NCI-H2029 treated with DMSO at 0.1 percent for 48 hours (cell line): ENCODE measurements at places on chromosomes 1 and 21.
A peak's percentile ranks its signal among the peaks of the same experiment; 100 is the strongest.

DNA sequence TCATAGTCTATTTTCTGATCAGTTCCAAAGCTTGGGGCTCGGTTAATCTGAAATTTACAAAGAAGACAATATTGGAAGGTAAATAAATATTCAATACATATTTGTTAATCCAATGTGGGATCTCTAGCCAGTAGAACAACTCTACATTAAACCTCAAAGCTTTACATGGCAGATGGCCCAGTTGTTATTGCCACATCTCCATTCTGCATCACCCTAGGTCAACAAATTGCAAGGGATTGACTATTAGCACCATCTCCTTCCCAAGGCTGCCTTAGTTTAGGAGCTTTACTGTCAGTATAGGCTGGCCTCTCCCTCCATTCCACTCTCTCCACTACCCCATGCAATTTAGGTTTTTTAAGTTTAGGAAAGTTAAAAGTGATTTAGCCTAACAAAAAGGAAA lies 69.7 kb downstream of the TTLL7 start:
- peak; percentile 8 for DNase-seq

DNA sequence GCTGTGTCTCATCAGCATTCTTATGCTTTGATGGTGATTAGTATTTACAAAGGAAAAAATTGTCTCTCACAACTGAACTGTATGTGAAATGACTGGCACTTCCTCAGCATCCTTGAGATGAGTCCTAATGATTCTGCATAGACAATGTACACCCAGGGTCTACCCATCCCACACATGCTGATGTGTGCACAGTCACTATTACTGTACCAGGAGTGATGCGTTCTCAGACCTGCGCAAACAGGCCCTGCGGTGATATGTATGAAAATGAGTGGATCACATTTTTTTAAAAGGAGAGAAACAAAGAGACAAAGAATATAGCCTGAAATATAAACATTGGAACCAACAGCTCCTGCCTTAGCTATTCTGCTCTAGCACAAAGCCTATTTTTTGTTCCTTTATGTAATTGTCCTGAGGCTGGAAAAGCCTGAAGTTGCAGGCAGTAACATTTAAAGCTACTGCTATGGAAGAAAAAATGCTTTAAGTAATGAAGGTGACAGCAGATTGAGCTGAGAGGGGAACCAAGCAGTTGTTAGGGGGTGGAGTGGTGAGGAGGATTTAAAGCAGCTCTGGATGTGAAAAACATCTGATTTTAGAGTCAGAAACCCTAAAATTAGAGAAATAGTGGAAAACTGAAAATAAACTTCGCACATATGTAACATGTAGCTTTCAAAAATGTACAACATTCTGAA lies 5.5 kb downstream of the RCAN1 start:
- DNase-seq, result no peak

GRCh38 chr21:45723049-45723958 lies 79.8 kb downstream of the PCBP3 start:
- DNase-seq, result no peak

GRCh38 chr1:163608979-163609378 lies 287.2 kb downstream of the NUF2 start:
- no peak for DNase-seq

- DNase-seq, result no peak
These were observed 838.8 kb downstream of the KCNT2 start for GRCh38 chr1:195769461-195769860.

DNA sequence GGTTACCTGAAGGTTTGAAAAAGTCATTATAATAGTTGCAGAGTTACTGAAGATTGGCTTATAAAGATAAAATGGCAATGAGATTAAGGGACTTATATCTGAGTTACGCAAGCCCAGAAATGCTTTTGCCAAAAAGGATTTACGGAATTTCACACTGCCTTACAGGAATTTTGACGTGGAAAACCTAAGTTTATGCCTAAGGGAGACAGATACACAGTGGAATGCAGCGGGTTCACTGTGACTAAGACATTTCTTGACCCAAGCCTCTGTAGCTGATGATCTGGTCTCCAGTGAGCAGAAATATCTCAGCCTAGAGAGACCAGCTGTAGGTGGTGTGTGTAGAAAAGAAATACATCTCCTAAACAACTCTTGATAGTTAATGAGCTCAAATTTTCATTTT lies 10.1 kb upstream of the EXO1 start:
- DNase-seq, result no peak

GRCh38 chr1:51506537-51506936 lies 12.5 kb downstream of the EPS15 start:
- DNase-seq, result no peak

- no peak for DNase-seq
These were observed 734 bp downstream of the MED18 start for GRCh38 chr1:28329395-28330153.

GRCh38 chr1:67755619-67756018 lies 70.6 kb downstream of the GADD45A start:
- DNase-seq, result peak; percentile 95

GRCh38 chr1:100730130-100730529 lies 10.6 kb downstream of the VCAM1 start:
- DNase-seq, result no peak

DNA sequence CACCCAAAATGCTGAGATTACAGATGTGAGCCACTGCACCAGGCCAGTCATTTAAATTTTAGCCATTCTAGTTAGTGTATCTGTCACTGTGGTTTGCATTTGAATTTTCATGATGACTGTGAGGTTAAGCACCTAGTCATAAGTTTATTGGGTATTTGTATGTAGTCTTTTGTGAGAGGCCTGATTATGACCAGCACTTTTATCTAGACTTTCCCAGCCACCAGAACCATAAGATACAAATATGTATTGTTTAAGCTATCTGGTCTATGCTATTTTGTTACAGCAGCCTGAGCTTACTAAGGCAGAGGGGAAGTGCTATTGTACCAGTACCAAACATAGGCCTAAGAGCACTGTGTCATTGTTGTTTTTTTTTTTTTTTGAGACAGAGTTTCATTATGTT lies 19.9 kb upstream of the DNAJC6 start:
- no peak for DNase-seq

GRCh38 chr1:54287176-54287650 lies 87.2 kb downstream of the MRPL37 start:
- DNase-seq, result peak; percentile 83

DNA sequence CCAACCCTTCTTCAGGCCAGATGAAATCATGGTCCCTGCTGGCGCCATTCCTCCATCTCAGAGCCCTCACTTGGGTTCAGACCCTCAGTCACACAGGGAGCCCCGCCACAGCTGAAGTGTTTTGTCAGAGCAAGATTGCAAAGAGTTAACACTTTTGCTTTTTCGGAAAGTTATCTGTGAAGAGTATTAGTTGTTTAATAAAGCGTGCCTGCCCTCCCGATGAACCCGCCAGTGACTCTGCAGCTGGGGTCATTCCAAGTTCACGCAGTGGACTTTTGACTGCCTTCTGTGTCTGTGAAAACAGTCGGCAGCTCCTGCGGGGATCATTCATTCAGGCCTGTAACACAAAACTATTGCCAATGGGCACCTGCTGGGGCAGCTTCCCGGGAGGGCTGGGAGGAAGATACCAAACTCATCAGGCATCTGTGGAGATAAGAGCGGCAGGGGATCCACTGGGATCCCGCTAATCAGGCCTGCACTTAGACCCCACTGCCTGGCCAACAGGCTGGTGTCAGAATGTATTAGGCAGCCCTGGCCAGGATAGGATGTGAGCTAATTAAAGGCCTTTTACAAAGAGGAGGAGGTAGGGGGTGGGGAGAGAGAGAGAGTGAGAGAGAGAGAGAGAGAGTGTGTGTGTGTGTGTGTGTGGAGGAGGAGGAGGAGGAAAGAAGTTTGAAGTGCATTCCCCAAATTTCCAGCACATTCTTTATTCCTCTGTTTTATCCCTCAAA lies 184.5 kb downstream of the DHRS3 start:
- DNase-seq, result no peak

- no peak for DNase-seq
These were observed 105.0 kb downstream of the SIM2 start for GRCh38 chr21:36803816-36804439.

DNA sequence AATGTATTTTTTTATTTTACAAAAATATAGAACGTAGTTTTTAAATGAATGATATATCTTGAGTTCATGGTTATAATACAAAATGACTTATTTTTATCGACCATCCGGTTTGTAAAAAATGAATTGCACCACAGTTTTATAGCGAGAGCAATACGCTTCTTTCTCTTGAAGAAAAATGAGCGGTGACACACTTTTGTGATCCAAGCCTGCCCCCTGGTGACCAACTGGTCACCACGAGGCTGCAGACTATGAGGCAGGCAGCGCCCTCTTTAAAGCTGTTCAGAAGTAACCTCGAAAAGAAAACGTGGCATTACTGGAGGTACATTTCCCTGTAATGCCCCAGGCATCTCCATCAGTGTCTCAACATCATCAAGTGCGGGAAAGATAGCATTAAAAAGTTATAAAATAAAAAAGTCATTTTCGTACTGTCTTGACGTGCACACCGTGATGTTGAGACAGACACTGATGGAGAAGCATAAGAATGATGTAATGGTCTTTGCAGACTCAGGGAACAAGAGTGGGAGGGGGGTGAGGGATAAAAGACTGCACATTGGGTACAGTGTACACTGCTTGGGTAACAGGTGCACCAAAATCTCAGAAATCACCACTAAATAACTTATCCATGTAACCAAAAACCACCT lies 734.2 kb upstream of the ADAMTS5 start:
- DNase-seq, result no peak

DNA sequence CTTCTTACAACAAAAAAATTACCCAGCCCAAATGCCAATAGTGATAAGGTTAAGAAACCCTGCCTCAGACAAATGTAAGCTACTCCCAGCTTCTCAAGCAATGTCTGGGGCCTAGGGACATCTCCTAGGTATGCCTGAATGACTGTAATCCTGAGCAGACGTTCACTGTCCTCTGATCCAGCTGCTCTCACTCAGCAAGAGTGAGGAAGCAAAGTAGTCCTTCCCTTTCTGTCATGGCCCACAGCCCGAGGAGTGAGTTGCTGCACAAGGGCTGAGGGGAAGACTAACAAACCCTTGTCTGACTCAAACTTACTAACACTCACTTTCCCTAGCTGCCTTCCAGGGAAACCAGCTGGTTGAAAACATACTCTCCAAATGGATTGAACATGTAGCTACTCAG lies 124.9 kb upstream of the TNFSF4 start:
- no peak for DNase-seq

DNA sequence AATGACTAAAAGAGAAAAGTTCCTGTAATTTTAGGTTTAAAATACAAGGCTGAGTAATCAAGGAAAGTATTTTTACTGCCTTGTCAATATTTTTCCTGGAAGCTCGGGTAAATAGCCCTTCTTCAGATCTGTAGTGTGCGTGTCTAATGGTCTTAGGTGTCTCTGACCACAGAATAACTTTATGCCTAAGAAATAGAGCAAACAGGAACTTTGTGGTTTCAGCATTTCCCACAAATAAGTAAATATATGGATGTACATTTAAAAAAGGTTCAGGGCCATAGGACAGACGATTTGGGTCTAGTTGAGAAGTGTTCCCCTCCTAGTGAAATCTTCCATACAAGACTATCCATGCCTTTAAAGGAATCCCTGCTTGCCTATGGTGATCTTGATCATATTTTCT lies 107.0 kb downstream of the ZC3H11B start:
- DNase-seq, result no peak

DNA sequence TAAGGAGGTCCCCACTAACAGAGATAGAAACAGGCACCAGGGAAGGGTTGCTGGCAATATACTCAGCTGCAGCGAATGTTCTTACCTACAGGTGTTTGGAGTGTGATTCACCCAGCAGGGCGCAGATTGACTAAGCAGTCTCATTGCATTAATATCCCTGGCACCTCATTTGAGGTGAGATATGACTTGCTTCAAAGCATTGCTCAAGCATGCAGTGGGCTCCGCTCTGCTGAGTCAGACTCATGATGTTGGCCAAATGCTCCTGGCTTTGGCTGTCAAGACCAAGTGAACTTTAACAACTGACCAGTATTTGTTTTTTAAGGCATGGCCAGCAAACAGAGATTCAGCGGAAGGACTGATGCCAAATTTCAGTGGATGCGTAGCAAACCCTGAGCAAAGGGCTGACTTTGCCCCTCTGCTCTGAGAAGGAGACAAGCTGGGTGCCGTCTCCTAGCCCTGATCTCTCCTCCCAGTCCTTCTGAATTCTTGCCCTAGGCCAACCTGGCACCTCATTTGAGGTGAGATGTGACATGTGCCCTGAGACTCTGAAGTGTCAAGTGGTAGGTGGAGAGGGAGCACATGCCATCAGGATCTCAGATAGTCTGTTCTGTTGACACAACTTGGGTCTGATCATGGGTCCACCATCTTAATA lies 187.1 kb upstream of the COA6 start:
- no peak for DNase-seq

- no peak for DNase-seq
These were observed 9.0 kb downstream of the RPF1 start for GRCh38 chr1:84488107-84488506.

DNA sequence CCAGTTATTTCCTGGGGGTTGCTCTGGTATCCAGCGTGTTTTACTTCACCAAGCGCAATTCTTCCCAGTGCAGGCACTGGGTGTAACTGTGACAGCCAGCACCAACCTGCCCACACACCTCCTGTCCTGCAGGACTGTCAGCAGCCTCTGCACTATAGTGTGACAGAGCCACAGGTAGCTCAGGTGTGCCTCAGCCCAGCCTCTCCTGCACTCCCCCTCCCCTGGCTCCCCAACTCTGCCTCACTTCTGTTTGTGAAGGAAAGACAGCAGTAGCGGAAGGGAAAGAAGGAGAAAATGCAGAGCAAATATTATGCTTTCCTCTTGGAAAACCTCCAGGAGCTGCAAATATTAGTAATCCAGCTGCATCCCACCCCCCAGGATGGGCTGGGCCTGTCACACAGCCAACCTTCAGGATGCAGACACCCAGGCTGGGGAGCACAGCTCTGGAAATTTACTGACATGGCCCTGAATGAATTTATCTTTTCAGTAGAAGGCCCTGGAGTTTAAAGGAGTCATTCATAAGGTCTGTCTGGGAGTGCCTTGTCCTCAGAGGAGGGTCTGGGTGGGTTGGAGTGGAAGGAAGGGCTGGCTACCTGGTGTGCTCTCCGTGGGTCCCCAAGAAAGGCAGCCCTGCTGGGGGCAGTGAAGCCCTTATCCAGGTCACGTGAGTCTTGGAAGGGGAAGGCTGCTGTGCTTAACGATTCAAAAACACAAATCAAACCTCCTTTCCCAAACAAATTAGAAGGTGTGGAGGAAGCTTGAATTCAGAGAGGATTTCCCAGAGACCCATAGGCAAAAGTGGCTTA lies 20.9 kb downstream of the CAPN2 start:
- peak; percentile 32 for DNase-seq

GRCh38 chr1:9542430-9542829 lies 3.2 kb downstream of the SLC25A33 start:
- DNase-seq, result no peak

GRCh38 chr1:107776900-107777663 lies 187.9 kb downstream of the VAV3 start:
- DNase-seq, result no peak

DNA sequence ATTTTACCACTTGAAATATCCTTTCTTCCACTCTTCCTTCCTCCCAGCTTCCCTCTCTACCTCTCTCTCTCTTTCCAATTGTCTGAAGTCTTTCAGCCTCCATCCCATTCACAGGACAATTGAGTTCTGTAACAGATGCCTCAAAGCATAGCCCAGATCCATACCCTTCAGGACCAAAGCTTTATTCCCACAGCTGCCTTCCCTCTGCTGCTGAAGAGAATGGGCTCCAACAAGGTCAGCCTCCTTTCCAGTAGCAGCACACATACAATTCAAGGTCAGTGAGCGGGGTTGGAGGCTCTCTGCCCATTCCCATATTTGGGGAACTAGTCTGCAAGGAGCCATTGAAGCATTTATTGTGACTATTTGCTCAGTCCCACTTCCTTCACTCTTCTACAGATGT lies 179.9 kb downstream of the DPYD start:
- no peak for DNase-seq
